ENCODE measurements at places on chromosomes 2 and 18.

DNA sequence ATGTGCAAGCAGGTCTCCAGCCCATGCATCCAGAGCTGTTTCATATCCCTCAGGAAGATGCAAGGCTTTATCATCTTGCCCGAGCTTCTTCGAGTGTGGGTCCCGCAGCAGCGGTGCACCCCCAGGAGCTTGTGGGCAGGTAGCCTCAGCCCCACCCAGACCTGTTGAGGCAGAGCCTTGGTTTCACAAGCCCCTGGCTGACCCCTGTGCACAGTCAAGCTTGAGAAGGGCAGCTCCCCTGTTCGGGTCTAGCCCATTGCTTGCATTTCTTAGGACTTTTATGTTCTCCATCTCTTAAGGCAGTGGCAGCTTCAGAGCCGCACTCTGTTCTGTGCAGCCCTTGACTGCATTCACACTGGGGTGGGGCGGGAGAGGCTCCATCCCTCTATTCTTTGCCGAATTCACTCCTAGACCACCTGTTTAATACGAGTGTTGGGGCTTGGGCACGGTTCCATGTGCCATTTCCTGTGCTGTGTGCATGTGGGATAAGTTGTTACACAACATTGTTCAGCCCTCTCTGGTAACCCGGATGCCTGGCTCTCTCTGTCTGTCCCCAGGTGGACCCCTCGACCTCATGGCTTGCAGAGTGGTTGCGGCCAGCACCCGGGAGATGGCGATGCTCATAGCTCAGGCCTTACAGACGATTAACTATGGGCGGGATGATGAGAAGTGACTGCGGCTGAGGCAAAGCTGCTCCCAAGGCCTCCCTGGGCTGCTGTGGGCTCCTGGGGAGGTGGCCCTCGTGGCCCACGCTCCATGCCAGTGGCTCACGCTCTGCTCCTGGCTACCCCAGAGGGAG, 48.7 kb downstream of the IMPA2 start:
- DNase-seq = no peak

DNA sequence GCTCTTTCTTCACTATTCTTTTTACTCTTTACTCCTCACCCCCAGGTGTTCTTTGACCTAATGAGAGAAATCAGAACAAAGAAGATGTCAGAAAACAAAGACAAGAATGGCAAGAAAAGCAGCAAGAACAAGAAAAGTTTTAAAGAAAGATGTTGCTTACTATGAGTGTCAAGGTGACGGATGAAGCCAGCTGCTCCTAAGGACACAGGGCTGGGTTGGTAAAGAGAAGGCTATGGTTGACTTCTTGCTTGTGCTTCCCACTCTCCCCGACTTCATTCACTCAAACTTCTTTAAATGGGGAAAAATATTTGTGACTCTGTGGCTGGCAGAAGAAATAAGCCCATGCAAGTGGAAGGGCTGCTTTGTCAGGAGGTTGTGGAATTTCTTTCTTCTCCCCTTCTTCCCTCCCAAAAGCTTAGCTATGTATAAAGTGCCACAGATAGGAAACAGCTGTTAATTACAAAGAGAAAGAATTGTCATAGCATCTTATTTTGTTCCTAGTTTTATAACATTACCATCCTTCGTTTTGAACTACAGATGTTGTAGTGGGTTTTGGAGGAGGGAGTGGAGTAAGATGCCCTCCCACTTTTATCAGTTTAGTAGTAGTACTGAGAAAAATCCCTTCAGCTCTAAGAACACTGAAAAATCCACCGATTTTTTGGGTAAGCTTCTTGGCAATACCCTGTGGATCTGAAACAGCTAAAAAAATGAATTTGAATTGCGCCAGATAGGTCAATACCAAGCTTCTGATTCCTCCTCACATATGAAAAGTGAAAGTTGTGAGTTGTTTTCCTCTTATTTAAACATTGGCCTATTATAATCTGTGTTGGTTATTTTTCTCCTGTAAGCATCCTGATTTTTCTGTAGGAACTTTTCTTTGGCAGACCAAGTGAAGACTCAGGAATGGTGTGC, 40.7 kb downstream of the RALB start:
- DNase-seq = no peak

DNA sequence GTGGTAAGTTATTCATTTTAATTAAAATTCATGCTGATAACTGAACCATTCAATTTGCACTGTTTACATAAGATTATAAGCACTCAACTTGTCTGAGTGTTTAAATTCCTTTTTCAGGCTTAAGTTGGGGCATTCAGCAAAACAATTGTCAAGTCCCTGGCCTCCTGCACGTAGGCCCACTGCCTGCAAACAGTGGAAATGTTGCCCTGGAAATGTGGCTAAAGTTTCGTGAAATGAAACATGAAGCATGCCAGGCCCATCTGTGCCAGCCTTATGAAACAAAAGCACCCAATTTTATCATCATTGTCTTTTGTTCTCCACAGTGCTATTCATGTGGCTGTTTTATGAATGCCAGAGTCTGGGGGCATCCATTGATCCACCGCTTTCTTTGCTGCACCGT, 163.7 kb downstream of the PTGR3 start:
- DNase-seq = no peak

DNA sequence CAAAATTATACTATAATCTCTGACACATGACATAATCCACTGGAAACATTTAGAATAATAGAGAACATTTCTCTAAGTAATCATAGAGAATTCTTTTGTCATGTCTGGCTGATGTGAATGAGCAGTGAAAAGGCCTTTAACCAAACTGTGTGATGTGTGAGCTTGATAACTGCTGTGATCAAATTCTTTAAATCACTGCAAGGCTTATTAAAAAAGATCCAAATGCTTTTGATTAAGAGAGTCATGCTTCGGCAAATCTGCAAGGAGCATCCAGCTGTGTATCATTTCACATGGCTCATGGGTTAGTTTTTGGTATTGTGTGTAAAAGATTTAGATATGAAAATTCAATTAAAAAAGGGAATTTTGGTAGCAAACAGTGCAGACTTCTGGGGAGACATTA, 58.6 kb upstream of the TFPI start:
- no peak for DNase-seq

DNA sequence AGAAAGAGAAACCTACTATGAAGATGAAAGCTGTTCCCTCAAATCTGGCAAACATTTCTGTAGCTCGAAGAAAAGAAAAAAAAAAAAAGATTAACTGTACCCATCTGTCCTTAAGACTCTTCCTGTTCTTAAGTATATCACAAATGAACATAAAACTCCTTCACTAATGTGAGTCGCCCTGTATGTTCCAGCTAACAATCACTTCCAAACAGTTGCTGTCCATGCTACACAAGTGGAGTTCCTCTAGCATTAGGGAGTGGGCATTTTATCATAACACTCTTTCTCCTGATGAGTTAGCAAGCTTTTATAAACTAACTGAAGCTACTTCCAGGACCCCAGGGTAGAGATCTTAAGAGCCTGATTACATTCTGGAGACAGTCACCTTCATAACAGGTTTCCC, 5.8 kb downstream of the CUL3 start:
- no peak for DNase-seq
